ENCODE measurements at places on chromosomes 2 and 18.

GRCh38 chr2:205130111-205130829, 552.0 kb upstream of the NRP2 start:
- no peak for DNase-seq

GRCh38 chr2:190235101-190235500, 84.5 kb downstream of the HIBCH start:
- no peak for DNase-seq

DNA sequence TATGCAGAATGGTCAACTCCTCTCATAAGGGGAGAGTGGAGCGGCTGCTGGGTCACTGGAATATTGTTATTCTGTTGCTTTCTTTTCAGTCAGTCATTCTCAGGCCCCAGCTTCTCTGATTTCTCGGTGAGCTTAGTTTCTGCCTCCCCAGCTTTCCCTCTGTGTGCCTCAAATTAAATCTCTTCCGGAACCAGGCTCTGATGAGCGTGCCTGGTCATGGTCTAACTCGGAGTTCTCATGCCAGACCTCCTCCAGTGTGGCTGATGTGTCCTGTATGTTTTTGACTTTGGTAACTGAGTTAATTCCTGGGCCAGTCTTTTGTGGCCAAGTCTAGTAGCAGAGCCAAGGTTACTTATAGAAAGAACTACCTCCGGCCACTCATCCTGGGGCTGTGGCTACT, 4.9 kb upstream of the STK11IP start:
- DNase-seq = no peak

GRCh38 chr18:61546590-61546989, 213.4 kb downstream of the CDH20 start:
- peak; percentile 55 for DNase-seq

GRCh38 chr2:226794751-226795171, 4.9 kb downstream of the IRS1 start:
- DNase-seq = no peak

Data from suppressor macrophage (primary cell).